Activated gamma-delta T cell treated with Interleukin-2 at 50 U/mL for 16 hours (primary cell): ENCODE measurements at places on chromosomes 11 and 22.

DNA sequence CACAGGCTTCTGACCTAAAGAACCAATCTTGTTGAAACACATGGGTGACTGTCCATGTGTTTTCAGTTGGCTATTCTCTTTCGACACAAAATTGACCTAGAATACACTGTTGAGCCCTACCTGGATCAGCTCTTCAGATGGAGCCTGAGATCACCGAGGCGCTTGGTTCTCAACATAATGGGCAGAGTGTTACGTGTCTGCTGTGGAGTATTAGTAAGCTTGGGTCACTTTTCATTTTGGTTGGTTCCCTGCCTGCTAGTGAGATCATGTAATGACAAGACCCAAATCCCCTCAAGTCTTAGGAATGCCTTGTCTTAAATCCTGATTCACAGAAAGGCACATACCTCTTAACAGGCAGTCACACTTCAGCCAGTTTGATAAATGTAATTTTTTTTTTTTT is 8.7 kb downstream of the MED19 start:
- no peak for DNase-seq

DNA sequence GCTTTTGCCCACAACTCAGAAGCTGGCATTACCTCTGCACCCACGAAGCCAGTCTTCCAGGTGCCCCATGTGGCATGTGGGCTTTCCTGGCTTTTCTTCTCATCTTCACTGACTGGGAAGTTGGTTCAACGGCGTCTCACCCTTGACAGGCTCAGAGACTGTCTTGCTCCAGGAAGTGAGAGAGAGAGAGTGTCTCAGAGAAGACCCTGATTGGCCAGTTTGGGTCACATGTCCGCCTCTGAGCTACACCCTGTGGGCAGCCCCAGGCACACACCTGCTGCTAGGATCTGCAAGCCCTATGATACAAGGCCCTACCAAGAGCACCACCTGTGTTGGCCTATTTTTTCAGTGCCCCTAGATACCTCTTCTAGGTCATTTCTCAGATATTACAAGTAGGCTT is 39.0 kb downstream of the RTL6 start:
- no peak for DNase-seq

- no peak for DNase-seq
Measured at GRCh38 chr11:94338651-94339050, 34.3 kb downstream of the IZUMO1R start.

GRCh38 chr11:3148990-3149851 is 15.9 kb downstream of the OSBPL5 start:
- DNase-seq = no peak

DNA sequence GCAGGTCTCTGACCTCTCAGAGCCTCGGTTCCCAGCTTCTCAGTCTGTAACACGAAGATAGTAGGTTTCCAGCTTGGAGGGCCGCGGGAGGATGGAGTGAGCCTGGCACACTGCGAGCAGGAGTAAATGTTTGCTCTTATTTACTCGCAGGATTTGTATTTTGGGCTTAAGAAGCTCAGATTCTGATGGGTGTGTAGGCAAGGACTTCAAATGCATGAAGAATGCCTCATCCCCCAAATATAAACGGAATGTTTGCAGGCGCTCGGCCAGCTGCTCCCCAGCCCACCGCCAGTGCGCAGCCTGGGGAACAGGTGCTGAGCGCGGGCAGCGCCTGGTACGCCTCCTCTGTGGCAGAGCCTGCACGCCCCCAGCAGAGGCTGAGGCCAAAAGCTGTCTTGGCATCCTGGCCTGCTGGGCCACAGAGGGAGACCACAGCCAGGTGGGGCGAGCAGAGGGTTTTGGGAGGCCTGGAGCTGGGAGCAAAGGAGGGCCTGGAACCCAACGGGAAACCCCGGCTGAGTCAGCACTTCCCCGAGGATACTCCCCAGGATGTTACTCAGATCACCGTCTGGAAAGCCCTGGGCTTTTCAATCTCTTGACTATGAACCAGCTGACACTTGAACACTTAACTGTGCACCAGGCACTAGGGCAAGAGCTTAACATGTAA is 9.4 kb downstream of the EHD1 start:
- peak; percentile 44 for DNase-seq

DNA sequence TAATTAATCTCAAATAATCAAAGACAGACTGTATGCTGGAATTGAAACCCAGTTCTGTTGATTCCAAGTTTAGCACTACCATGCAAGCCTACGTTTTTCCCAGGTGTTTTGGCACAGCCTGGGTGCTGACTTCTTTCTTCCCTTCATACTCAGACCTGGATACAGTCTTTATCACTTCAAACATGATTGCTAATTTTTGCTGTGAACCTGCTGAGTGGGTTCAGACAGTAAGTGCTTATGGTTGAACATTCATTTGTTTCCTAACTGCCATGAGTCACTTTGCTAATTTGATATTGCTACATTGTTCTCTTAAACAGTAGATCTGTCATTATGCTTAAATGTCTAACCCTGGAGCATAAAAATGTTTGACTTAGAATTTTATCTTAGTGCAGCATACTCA is 12.2 kb downstream of the PAAF1 start:
- DNase-seq = no peak

GRCh38 chr11:122778148-122778547 is 60.2 kb upstream of the CRTAM start:
- DNase-seq = no peak

- DNase-seq = no peak
Measured at GRCh38 chr22:35657571-35658312, 9.5 kb downstream of the APOL6 start.

- no peak for DNase-seq
Measured at GRCh38 chr22:46959369-46959768, 196.9 kb downstream of the TBC1D22A start.

- DNase-seq = no peak
Measured at GRCh38 chr11:120013325-120014250, 124.3 kb downstream of the TRIM29 start.
